ENCODE measurements at places on chromosomes 1 and 21.

GRCh38 chr21:32698971-32699693 lies 28.7 kb downstream of the SYNJ1 start:
- no peak for DNase-seq

DNA sequence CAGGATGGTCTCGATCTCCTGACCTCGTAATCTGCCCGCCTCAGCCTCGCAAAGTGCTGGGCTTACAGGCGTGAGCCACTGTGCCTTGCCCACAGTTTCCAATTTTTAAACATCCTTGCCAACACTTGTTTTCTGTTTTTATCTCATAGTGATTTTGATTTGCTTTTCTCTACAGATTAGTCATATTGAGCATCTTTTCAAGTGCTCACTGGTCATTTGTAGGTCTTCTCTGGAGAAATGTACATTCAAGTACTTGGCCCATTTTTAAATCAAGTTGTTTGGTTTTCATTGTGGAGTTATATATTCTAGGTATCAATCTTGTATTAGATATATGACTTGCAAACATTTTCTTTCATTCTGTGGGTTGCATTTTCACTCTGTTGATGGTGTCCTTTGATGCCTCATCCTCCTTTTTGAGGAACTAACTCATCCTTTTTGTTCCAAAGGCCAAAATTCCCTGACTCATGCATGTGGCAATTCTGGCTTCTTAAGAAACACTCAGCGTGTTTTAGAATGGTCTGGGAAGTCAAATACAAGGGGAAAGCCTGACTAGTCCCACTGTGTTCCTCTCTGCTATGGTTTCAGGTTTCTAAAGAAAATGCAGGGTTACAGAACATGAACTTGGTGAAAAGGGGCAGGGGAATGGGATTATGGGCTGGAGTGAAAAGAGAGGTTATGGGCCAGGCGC lies 37.3 kb downstream of the PTAFR start:
- no peak for DNase-seq

- DNase-seq: no peak
Measured at GRCh38 chr1:73491621-73492020, 706.4 kb downstream of the LRRIQ3 start.

GRCh38 chr1:17544776-17545350 lies 5.4 kb downstream of the ARHGEF10L start:
- no peak for DNase-seq

GRCh38 chr1:35319988-35320713 lies 51.6 kb downstream of the ZMYM4 start:
- no peak for DNase-seq

- DNase-seq: peak; percentile 69
Measured at GRCh38 chr1:193479187-193479586, 292.8 kb upstream of the B3GALT2 start.

DNA sequence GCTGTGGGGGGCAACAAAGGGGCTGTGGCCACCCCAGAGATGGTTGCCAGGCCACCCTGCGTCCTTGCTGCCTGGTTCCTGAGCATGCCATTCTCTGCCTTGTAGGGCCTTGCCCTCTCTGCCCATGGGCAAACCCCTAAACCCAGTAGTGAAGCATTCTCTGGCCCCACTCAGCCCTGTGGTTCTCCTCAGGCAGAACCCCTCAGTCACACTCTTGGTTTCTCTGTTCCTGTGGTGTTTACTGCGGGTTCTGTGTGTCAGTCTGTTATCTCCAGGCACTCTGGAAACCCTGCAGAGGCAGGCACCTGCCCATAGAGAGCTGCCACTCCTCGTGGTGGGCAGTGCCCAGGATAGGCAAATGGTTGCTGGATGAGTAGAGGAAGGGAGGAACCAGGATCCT lies 41.1 kb upstream of the IL19 start:
- peak; percentile 50 for DNase-seq

- no peak for DNase-seq
Measured at GRCh38 chr1:25804964-25805862, 5.2 kb downstream of the SELENON start.

DNA sequence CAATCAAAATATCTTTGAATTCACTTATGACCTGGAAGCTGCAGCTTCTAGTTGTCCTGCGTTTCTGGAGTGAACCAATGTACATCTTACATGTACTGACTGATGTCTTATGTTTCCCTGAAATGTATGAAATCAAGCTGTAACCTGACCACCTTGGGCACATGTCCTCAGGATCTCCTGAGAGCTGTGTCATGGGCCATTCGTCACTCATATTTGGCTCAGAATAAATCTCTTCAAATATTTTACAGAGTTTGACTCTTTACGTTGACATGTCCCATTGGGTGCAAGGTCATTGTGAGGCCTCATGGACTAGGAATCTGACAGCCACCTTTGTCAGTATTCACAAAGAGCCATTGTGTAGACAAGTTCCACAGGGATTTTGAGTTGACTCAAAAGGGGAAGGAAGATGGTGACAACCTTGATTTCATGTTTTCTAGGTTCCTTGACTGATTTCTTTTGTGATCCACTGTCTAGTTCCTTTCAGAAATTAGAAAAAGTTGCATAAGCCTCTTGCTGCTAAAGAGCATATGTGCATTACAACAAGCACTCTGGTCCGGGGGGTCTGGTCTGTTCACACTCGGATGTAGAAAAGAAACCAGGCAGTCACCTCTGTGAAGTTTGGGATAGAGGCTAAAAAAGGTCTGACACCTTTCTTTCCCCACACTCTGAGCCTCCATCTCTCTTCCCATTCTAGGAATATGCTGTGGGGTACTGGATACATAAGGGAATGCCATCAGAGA lies 10.7 kb downstream of the CHI3L2 start:
- no peak for DNase-seq

DNA sequence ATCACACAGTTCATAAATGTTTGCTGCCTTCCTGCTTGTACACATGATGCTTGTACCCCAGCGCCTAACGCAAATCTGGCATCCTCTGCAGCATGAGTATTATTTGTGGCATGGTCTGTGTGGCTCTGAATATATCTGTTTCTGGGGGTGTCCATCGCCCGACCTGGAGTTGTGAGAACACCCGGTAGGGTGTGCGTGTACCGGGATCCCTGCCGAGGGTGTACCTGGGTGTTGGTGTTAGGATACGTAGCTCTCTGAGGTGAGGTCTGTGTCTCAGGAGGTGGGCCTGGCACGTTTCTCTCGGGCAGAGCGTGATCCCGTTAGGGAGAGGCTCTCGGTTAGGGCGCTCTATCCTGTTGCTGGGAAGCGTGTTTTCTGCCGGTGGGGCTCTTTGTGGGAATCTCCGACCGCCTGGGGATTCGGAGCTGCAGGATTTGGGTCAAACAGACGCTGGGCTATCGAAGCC lies 10.4 kb upstream of the CDC20 start:
- DNase-seq: no peak

DNA sequence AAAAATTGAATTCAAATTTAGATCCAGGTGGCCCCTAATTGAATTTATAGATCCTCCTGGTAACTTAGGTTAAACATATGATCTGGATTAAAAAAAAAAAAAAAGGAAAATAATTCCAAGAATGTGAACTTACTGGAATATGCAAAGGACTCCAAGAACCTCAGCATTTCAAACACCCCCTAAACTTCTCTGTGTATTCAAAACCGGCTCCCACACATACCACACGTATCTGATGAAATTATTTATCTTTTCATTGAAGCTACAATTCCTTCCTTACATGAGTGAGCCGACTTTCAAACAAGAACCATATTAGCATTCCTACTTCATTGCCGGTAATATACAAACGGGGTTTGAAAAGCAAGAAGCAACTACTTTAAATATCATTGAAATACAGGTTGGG lies 61.4 kb upstream of the FMN2 start:
- no peak for DNase-seq

DNA sequence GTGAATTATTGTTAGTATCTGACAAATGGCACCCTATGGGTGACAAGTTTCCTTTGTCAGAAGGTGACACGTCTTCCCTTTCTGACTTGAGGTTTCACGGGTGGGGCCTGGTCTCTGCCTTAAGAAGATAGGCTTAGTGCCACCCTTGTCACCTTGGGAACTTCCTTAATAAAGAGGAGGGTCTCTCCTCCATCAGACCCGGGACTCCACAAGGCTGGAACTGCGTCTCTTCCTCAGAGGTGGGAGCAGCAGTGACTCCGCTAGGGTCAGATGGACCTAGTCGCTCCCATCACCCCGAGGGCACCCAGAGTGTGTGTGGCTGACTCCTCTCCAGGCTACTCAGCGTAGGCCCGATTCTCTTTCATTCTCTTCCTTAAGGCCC lies 774 bp upstream of the WDTC1 start:
- no peak for DNase-seq

GRCh38 chr1:242132121-242132817 lies 133.4 kb upstream of the MAP1LC3C start:
- DNase-seq: no peak
